ENCODE measurements at places on chromosomes 5 and 9.

GRCh38 chr9:96852676-96853075, 1.6 kb downstream of the ZNF782 start:
- DNase-seq: no peak

DNA sequence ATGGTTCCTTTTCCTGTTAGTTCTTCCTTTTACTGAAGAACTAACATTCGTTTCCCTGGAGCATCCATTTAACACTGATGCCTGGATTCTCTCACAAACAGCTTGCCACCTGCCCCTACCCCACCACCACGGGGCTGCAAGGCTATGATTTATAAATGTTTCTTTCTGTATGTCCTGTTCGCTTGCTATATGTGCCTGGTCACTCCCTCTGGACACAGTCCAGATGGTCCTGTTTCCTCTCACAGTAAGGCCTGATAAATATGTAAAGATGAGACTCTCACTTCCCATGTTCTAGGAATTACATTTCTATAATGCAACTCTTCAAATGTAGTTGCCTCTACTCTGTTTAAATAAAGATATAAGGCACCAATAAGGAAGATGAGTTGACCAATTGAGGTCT, 146.4 kb upstream of the SHB start:
- DNase-seq: no peak

- DNase-seq: no peak
Observed at GRCh38 chr5:8981496-8981895, 564.4 kb downstream of the SEMA5A start.

- DNase-seq: no peak
Observed at GRCh38 chr5:167918813-167919483, 372.5 kb upstream of the WWC1 start.

GRCh38 chr5:93956006-93956405, 214.6 kb upstream of the POU5F2 start:
- no peak for DNase-seq

GRCh38 chr5:125376059-125376641, 629.7 kb upstream of the ZNF608 start:
- DNase-seq: no peak

DNA sequence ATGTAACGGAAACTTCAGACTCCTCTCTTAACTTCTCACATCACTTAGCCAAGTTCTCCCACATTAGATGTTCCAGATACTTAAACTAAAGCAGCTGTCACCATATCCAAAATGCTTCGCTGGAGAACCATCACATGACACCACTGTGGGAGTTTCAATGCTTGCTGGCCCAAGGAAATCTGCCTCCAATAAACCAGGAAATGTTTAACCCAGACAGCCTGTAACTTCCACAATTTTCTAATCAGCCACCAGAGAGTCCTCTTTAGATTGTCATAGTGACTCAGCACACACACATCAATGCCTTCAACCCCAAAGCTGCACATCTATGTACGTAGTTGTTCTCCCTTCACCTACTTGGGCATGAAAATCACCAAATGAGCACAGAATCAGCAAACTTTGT, 118.7 kb downstream of the LPAR1 start:
- no peak for DNase-seq

GRCh38 chr5:4216142-4216541, 620.5 kb downstream of the IRX1 start:
- no peak for DNase-seq

GRCh38 chr9:110047955-110048402, 160.0 kb downstream of the C9orf152 start:
- peak; percentile 14 for DNase-seq

Measured in CD4-positive, alpha-beta T cell treated with Interleukin-6 for 4 hours (primary cell).